ENCODE measurements at places on chromosomes 11 and 22. TPM values are rescaled to one million over a fixed set of nuclear protein-coding genes. Genes with fewer than 3 reads are reported as not detected.

MOGAT2 gene
- not detected for total RNA-seq

MUC5B gene
- total RNA-seq = 0.35 TPM

PRR33 gene
- not detected for total RNA-seq

MCAT gene
- total RNA-seq = 14.7 TPM

ANO1 gene
- total RNA-seq = 1.2 TPM

OR8D1 gene
- total RNA-seq = not detected

POU2F3 gene
- not detected for total RNA-seq

FOLR1 gene
- total RNA-seq = not detected

ADM gene
- 114 TPM for total RNA-seq

RAPSN gene
- total RNA-seq = not detected

CCDC15 gene
- total RNA-seq = 1.2 TPM

ARHGAP20 gene
- total RNA-seq = not detected

OR4A16 gene
- total RNA-seq = not detected

NXPE4 gene
- not detected for total RNA-seq

GAL3ST3 gene
- not detected for total RNA-seq

RASL10A gene
- total RNA-seq = not detected

NPTXR gene
- total RNA-seq = 2.0 TPM

LPXN gene
- total RNA-seq = 10.3 TPM

SHISAL1 gene
- 0.67 TPM for total RNA-seq

NAALADL1 gene
- total RNA-seq = not detected

FBLN1 gene
- total RNA-seq = 10.1 TPM

STK33 gene
- total RNA-seq = not detected

VSIG2 gene
- total RNA-seq = not detected

P4HA3 gene
- total RNA-seq = 2.2 TPM

GRIK4 gene
- total RNA-seq = not detected

BARX2 gene
- not detected for total RNA-seq

APOA5 gene
- not detected for total RNA-seq

KCNJ4 gene
- total RNA-seq = 0.29 TPM

OR52N4 gene
- total RNA-seq = not detected

SHANK2 gene
- 0.21 TPM for total RNA-seq

NRIP3 gene
- total RNA-seq = 11.1 TPM

CSTF3 gene
- total RNA-seq = 18.8 TPM

OR4A47 gene
- not detected for total RNA-seq

CASP12 gene
- not detected for total RNA-seq

SYVN1 gene
- total RNA-seq = 12.2 TPM

All from SK-MEL-5 (cell line).